ENCODE measurements at places on chromosomes 11 and 22.

- no peak for DNase-seq
These were observed 154.2 kb downstream of the LDLRAD3 start for GRCh38 chr11:36098087-36098486.

GRCh38 chr22:43749473-43749872 is 62.6 kb downstream of the EFCAB6 start:
- DNase-seq, result no peak

DNA sequence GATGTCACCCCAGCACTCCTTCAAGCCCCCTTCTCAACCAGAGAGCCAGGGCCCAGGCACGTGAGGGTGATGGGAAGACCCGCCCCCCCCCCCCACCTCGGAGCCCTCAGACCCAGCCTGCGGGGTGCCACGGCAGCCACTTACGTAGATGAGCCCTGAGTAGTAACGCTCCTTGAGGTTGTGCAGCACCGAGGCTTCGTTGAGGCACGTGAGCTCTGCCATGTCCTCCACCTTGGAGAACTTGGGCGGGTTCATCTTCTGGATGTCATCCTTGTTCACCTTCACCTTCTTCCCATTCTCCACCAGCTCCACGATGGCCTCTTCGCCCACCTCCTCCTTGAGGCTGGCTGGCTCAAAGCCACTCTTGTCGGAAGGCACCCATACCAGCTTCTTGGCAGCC is 39.0 kb downstream of the MYH9 start:
- no peak for DNase-seq

DNA sequence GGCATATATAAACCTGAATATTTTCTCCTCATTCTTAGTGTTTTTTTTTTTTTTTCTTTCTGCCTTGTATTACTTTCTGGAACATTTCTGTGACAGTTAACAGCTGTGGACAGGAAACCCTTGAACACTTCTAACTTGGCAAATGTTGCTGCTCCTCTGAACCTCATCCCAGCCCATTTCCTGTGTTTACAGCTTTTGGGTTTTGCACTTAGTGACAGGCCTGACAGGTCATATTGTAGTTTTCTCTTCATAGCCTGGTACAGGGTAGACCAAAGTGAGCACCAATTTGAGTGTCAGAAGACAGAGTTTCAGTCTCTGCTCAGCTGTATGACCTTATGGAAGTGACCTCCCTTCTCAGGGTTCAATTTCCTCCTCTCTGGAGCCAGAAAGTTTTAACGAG is 91.6 kb downstream of the STIM1 start:
- DNase-seq, result peak; percentile 66

- no peak for DNase-seq
These were observed 573.9 kb upstream of the KIRREL3 start for GRCh38 chr11:127574478-127574877.

GRCh38 chr22:28034145-28034759 is 115.2 kb upstream of the PITPNB start:
- DNase-seq, result no peak

DNA sequence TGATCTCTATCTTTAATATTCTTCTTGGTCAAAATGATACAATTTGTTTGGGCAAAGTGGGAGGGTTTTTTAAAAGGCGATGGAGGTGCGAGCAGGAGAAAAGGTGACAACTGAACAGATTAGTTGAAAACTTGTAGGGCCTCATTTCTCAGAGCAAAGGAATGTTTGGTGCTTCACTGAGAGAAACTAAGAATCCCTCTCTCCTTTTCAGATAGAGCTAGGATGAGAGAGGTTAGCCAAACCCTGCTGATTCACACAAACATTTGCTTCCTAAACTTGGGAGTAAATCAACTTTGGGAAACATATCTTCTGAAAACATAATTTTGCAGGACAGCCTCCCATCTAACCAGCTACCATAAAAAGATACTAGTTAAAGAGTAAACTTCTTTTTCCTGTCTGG is 57.0 kb downstream of the PHF21A start:
- no peak for DNase-seq

GRCh38 chr11:4041731-4042391 is 52.7 kb upstream of the RRM1 start:
- DNase-seq, result no peak

DNA sequence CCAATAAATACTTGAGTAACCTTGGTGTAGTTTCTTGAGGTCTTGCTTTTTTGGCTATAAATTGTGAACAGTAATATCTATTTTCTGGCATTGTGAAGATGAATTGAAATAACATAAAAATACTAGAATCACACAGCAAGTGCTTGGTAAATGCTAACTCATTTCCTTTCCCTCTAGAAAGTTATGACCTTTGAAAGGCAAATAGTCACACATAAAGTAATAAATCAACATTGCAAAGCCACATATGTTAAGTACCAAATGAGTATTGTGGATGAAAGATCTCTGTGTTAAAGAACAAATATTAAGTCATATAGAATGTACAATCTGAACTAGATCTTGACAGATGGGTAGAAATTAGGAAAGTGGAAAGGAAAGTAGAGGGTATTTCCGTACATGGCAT is 559.6 kb upstream of the CCDC90B start:
- DNase-seq, result no peak

- no peak for DNase-seq
These were observed 295.3 kb upstream of the CNTN5 start for GRCh38 chr11:98725471-98725870.

- DNase-seq, result no peak
These were observed 319.5 kb downstream of the TENM4 start for GRCh38 chr11:79121351-79121750.

- no peak for DNase-seq
These were observed 27.8 kb downstream of the LMO1 start for GRCh38 chr11:8235925-8236324.

GRCh38 chr22:29301716-29302401 is 4.6 kb upstream of the GAS2L1 start:
- no peak for DNase-seq

- no peak for DNase-seq
These were observed 63.8 kb upstream of the NUP50 start for GRCh38 chr22:45099961-45100360.

DNA sequence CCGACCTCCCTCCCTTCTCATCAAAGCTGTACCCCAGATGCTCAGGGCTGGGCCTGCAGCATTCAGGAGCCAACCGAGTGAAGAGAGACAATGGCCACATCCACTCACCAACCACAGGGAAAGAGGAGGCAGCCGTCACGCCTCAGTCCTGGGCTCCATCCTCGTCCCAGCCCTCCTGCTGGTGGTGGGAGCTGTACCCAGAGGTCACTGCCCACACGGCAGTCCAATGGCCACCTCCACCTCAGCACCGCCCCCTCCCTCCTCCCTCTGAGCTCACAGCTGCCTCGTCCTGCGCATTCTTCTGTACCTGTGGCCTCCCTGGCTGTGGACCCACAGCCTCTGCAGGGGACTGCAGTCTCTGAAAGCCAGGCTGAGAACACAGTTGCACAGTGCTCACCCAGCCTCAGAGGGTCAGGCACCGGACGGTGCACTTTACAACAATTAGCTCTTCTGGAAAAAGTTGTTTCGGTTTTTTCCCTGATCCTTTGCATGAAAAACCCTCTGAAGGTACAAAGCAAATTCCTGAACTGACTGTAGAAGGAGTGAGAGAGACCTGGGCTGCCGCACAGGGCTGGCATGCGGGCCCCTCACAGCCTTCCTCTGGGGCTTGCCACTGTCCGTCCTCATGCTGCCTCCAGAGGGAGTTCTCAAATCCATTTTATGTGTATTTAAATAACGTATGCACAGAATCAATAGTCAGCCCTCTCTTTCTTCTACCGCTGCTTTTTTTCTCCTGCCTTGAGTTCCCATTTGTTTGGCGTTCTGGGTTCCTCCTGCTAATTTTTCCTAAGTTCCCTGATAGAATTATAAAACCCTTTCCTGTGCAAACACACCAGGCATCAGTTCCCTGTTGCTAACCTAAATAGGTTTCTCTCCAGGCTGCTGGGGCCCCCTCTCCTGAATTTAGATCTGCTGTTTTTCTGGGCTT is 52.7 kb downstream of the PHF21B start:
- DNase-seq, result no peak

- DNase-seq, result peak; percentile 80
These were observed 57.5 kb downstream of the BTG4 start for GRCh38 chr11:111454561-111455192.

DNA sequence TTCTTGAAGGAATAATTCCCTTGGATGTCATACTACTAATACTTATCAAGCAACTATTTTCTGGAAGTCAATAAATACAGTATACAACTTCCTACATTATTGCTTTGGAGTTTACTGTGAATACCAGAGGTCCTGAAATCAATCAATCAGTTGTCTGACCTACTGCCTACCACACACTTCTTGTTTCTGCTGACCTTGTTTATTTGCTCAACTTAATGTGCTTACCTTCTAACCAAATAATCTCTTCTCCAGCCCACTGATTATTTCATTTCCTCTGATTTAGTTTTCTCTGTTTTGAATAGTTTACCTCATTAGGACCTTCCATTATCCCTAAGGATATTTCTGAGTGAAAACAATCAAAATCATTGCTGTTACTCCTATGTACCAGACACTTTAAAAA is 523.6 kb upstream of the ARHGAP42 start:
- no peak for DNase-seq

GRCh38 chr11:79078999-79079398 is 361.8 kb downstream of the TENM4 start:
- DNase-seq, result no peak

- no peak for DNase-seq
These were observed 57.7 kb upstream of the AMPD3 start for GRCh38 chr11:10397226-10397987.

DNA sequence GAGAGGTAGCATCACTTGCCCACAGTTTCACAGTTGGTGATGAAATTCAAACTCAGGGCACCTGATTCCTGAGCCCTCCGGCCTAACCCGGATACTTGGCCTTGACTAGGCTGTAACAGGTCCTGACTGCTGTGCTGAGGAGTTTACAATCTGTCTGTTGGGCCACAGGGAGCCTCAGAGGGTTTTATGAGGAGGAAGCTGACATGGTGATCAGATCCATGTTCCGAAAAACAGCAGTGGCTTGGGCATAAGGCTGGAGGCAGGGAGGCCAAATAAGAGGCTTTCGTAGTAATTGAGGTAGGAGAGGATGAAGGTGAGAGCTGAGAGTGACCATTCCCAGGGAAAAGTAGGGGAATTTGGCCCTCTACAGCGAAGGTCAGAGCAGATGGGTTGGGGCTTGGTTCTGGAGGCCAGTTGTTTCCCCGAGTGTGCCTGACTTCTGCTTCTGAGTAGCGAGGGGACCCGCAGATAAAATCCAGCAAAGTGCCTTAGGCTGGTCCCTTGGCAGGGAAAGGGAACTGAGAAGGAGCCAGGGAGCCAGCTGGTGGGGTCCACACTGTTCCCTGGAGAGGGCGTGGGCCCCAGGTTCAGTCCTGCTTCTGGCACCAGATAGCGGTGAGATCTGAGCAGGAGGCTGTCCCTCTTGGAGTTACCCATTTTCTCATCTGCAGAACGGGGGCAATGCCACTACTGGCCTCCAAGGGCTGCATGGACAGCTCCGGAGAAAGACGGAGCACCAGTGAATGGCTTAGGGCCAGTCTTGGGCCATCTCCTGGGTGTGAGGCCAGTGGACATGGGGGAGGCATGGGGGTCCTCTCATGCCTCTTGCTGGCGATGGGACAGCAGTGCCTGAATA is 6.5 kb downstream of the PRDM11 start:
- DNase-seq, result peak; percentile 8

GRCh38 chr11:131668500-131669400 is 298.3 kb downstream of the NTM start:
- DNase-seq, result no peak

DNA sequence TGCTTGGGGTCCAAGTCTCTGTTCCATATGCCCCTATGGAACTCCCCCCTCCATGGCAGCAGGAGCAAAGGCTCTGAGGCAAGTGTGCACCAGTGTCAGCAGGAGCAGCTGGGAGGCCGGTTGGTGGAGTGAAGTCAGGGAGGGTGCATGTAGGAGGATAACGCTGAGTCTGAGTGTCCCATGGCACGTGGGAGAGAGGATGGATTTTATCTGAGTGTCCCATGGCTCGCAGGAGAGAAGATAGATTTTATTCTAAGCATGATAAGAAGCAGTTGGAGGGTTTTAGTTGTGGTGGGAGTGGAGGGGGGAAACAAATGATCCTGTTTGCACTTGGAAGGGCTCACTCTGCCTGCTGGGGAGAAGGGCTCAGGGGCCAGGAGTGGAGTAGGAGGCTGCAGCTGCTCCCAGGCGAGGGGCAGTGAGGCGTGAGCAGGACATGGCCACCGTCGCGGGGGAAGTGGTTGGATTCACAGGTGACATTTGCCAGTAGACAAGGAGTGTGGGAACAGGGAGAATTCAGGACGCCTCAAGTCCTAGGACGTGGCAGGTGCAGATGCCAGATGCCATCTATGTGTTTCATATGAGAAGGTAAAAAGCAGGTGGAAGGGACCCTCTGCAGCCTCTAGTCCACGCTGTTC is 33.6 kb upstream of the PARVG start:
- DNase-seq, result no peak

DNA sequence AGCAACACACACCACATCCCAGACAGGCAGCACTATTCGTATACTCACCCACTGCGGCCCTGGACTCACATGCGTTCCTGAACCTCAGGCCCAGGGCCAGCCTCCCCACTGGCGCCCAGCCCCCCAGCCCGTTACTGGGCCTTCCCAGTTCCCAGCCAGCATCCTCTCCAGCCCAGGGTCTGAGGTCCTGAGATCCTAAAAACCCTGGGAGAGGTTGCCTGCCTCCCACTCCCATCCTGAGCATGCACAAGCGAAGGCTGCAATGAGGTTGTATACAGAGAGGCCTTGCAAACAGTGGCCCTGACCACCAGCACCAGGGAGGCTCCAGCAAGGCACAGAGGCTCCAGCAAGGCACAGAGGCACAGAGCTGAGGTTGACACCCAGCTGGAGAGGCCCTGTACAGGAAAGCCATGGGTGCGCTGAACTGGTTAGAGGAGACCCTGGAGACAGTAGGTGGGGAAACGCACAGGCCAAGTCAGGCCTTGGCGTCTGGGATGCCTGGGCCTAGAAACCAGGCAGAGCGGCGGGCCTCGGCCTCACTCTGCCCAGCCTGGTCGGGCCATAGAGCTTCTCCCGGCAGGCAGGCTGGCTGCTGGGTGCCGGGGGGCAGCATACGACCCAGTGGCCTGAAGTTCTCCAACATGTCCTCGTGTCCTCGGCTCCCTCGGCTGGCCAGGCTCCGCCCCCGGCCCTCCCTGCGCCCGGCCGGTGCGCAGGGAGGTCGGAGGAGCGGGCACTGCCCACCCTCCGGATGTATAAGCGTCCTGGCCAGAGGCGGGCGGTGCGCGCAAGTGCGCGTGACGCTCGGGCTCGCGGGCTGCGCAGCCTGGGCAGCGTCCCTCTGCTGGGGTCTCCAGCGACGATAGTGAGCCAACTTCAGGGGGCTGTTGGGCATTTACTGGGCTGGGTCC is 2.3 kb upstream of the TBX1 start:
- no peak for DNase-seq

GRCh38 chr11:36751335-36751781 is 153.3 kb upstream of the RAG2 start:
- DNase-seq, result no peak

GRCh38 chr22:39176143-39176713 is 23.7 kb upstream of the CBX7 start:
- no peak for DNase-seq

GRCh38 chr11:119671051-119671450 is 57.9 kb downstream of the NECTIN1 start:
- DNase-seq, result no peak

- no peak for DNase-seq
These were observed 127.3 kb downstream of the MORC2 start for GRCh38 chr22:30841273-30841672.

Data from lower leg skin (tissue), 4 donors.